ENCODE measurements at places on chromosomes 6 and 20. TPM values are rescaled to one million over a fixed set of nuclear protein-coding genes. Genes with fewer than 3 reads are reported as not detected.

DNA sequence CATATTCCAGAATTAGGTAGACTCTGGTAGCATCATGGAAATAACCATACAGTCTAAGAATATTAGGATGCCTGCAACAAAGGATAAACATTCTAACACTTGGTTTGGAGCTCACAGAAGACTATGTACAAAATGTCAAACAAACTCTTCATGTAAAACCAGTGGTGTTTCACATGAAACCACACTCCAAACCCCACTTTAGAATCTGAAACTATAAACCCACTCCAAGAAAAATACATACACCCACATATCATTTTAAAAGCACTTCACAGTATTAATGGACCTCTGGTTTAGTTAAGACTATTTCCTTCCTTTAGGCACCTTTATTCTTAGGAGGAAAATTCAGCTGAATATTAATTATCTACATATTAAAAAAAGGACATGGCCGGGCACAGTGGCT, 10.5 kb downstream of the AURKA start:
- DNase-seq = no peak

- no peak for DNase-seq
These were observed 107.9 kb downstream of the DACT2 start for GRCh38 chr6:168211681-168212080.

GRCh38 chr20:43492101-43492500, 15.4 kb upstream of the L3MBTL1 start:
- no peak for DNase-seq

- no peak for DNase-seq
These were observed 41.9 kb upstream of the RNF8 start for GRCh38 chr6:37311741-37312473.

DNA sequence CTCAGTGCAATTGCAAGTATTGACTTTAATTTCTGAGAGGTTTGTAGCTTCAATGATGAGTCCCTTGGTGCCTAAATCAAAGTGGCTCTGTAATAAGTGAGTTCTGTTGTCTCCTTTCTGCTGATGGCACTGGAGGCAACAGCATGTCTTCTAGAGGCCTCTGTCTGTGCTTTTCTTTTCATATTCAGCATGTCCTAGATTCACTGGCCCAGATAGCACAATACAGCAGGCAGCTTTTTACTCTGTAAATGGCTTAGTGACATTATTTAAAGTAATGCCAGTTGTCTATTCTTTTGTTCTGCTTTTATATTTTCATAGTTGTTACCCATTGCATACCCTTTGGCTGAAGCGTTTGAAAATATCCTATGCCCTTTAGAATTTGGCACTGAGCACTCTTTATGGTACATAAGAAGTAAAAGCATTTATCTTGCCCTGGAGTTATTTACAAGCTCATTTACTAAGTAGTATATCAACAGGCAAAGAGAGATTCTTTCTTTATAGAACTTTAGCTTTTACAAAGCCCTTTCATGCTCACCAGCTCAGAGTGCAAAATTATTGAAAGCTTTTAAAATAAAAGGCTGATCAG, 271.5 kb upstream of the KCNQ5 start:
- DNase-seq = no peak

- DNase-seq = no peak
These were observed 41.2 kb downstream of the ADGRG6 start for GRCh38 chr6:142342986-142343385.

DNA sequence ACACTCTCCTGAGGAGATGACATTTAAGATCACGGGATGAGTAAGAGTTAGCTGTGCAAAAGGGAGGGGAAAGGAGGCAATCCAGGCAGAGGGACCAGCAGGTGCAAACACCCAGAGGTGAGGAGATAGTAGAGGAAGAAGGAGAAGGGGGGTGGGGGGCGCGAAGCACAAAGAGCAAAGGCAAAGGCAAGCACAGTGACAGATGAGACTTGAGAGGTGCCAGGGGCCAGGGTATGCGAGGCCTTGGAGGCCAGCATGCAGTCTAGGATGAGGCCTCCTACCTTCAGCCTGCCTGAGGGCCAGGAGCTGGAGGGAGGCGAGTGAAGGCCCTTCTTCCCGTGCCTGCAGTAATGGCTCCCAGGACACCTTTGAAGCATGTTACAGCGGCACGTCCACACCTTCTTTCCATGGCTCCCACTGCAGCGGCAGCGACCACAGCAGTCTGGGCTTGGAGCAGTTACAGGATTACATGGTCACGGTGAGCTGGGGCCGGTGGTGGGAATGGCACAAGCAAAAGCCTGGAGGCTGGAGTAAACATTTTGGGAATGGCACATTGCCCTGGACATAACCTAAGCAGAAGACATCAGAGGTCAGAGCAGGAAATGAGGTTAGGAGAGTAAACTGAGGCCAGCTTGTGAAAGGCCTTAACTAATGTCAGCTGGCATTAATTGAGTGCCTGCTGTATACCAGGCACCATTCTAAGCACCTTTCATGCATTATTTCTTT, 18.6 kb downstream of the CCM2L start:
- DNase-seq = no peak

- peak; percentile 85 for DNase-seq
These were observed at the start of gene YWHAB for GRCh38 chr20:44885392-44886265. Gene YWHAB, plus strand, starts transcription at chr20:44885705. Its CDS starts 15,829 bp downstream, at chr20:44901534.

DNA sequence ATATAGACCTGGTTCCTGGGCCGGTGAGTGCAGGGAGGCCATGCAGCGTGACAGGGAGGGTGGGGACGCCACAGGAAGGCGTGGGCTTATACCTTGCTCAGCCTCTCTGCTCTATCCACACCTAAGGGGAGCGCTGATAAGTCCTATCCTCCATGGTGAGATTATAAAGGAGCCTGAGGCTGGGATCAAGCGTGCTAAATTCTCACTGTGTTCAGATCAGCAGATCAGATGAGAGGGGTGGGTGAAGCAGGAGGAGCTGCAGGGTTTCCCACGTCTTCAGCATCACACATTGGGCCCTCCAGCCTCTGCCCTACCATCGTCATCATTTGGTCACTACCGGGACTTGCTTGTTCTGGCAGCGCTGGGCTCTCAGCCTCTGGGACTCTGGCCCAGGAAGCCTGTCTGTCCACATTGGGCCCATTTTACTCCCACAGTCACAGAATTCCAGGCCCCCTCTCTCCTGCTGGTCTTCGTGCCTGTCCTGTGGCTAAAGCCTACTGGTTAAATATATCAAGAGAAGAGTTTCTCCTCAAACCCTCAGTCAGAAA, 29.1 kb upstream of the PDE10A start:
- no peak for DNase-seq

DNA sequence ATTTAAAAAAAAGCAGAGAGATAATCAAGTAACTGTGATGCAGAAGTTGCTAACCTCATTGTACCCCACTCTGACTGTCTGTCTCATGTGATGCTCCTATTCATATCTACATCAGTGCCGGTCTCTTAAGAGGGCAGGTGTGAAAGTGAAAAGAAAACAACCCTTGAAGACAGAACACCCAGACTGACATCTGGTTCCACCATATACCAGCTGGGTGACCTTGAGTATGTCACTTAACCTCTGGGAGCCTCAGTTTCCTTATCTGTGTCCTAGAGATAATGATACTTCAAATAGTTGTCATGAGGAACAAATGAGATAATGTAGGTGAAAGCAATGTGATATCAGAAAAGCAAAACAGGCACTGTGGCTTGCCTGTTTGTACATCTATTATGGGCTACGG, 426.8 kb upstream of the SOX4 start:
- DNase-seq = no peak

- DNase-seq = no peak
These were observed 51.1 kb downstream of the FAM83B start for GRCh38 chr6:54897462-54898189.

GRCh38 chr6:22471132-22471690, 98.2 kb upstream of the HDGFL1 start:
- peak; percentile 46 for DNase-seq

- DNase-seq = peak; percentile 65
These were observed 605 bp upstream of the PPP1R16B start for GRCh38 chr20:38804682-38805501.

DNA sequence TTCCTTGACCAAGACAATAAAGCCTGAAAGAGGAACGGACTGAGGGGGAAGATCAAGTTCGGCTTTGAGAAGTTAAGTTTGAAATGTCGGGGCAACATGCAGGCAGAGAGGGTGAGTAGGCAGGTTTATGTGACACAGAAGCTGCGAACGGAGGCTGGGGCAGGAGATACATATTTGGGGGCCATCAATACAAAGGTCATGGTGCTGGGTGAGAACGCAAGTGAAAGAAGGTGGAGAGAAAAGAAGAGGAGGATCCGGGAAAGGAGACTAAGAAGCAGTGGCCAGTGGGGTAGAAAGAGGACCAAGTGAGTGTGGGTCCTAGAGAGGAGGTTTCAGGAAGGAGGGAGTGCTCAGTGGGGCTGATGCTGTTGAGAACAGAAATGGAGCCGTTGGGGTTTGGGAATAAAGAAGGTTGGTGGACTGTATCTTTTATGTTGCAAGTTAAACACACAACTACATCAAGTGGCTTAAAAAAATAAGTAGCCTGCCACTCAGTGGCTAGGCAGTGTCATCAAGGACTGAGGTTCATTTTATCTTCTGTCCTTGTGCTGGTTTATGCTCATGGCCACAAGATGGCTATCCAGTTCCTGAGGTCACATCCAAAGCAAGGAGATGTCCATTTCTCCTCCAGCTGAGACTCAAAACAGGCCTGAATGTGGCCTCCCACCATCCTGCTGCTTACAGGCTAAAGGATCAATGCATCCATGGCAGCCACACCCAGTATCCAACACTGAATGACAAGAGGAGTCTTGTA, 1.7 kb upstream of the BLCAP start:
- DNase-seq = no peak

DNA sequence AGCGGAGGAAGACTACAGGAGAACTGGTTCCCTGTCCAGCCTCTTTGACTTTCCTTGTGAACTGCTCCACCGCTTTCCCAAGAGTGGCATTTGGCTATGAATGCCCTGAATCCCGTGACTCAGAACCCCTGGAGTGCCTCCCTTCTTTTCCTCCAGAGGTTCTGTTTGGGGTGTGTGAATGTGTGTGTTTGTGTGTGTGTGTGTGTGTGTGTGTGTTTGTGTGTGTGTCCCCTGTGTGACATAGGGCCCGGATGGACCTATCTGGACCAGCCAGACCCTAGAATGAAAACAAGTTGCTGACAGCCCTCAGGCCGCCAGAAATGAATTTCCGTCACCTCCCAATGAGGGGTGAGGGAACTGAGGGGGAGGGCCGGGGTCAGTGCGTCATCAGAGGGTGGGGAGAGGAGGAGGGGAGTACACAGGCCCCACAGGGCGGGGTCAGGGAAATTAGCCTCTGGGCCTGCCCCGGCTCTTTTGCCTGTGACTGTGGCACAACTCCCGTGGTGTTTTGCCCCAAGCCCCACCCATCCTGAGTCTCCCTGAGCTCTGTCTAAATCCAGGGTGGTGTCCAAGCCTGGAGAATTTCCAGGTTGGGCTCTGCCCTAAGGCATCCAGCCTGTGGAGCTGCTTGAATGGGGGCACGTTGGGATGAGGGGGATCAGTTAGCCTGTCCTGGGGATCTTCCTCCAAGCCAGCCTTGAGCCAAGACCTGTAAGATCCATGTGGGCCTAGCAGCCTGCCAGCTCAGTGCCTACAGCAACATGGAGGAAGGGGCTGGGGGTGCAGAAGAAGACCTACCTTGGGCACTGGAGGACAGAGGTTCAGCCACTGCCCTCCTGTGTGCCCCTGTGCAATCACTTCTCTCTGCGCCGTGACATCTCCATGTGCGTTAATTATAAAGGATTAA, 15.2 kb upstream of the MRPS18A start:
- DNase-seq = peak; percentile 81

GRCh38 chr6:47066418-47066817, 24.3 kb upstream of the ADGRF1 start:
- DNase-seq = no peak

DNA sequence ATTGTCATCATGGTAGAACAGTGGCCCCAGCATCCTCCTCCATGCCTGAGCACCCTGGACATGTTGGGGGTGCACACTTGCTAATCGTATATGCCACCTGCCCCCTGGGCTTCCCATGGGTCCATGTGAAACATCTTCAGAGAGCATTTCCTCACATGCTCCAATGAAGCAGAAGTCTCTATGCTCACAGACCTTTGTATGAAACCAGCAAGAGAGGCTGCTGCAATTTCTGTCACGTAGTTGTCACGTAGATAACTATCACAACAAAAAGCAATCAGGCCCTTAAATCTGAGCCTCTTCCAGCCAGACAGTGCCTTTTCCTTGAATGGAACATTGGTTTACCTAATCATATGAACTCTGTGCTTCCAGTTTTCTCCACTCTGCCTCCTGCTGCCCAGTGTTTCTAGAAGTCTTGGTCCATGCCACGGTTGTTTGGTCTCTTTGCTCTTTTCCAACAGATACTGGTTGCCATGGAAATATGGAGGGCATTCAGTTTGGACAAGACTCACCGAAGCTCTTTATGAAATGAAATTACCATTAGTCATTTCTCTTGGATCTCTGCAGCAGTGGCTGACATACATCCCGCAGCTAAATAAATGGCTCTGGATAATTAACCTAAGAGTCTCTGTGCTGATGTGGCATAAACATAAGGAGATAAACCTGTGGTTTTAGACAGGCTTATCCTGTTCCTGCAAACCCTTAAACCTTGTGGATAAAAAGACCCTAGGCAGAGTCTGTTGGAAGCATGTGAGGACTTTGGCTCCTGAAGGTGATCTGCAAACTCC, 172.8 kb upstream of the SYNDIG1 start:
- DNase-seq = no peak

GRCh38 chr6:113350461-113350860, 506.7 kb upstream of the MARCKS start:
- no peak for DNase-seq

DNA sequence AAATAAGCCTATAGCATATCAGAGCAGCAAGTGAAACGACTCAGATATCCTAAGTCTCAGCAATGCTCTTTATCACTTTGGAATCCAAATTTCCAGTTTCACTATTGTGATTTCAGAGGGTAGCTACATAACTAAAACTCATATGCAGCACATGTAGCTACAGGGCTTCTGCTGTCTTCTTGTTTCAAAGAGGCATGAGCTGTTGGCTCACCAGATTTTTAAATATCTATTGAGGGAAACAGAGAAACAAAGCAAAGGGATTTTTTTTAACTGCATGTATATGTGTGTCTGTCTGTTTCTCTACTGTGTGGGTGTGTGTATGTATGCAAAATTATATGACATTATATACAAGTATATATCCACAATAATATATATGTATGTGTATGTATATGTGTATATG, 258.4 kb downstream of the HDGFL1 start:
- DNase-seq = no peak

- DNase-seq = no peak
These were observed 85.8 kb downstream of the BCAS1 start for GRCh38 chr20:53984356-53985149.

- DNase-seq = no peak
These were observed 9.0 kb upstream of the LCA5 start for GRCh38 chr6:79546186-79546585.

GRCh38 chr20:8067082-8067481, 47.5 kb upstream of the TMX4 start:
- DNase-seq = no peak

GRCh38 chr6:136893187-136893586, 28.9 kb upstream of the SLC35D3 start:
- DNase-seq = no peak

Gene KIF25
- total RNA-seq = not detected

Gene PRSS16
- not detected for total RNA-seq

Gene SPDEF
- total RNA-seq = under 0.01 TPM

Gene C20orf96
- 4.8 TPM for total RNA-seq

Gene SLC22A7
- total RNA-seq = not detected

Gene TBXT
- total RNA-seq = not detected

Gene SRSF12
- 0.81 TPM for total RNA-seq

Gene CCM2L
- total RNA-seq = not detected

Gene GMPR
- 36.4 TPM for total RNA-seq

Gene SLC24A3
- 1.9 TPM for total RNA-seq

Gene EDN1
- under 0.01 TPM for total RNA-seq

Gene CD164
- 352 TPM for total RNA-seq

Gene ATP6V1G2
- total RNA-seq = 1.1 TPM

Gene PHACTR1
- total RNA-seq = 34.2 TPM

Gene SYNGAP1
- total RNA-seq = 22.4 TPM

Gene ZGPAT
- 33.4 TPM for total RNA-seq

Gene ATP9A
- total RNA-seq = 25.0 TPM
